ENCODE measurements at places on chromosomes 2 and 18.

DNA sequence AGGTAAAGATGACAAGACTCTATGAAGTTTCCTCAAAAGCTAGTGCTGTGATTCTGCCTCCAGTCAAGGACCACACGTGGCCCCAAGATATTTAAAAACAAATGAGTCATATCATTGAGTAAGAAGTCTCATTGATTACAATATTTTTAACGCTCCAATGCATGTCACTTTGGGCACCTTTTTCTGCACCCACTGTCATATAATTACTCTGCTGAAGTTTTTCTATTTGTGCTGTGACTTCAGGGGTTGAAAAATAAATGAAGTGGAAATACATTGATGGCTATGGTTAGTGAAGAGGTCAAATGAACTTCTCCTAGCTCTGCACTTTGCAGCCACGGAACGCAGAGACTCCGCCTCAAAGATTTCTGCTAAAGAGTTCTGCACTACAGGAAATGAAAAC, 344.3 kb upstream of the KYNU start:
- no peak for DNase-seq

DNA sequence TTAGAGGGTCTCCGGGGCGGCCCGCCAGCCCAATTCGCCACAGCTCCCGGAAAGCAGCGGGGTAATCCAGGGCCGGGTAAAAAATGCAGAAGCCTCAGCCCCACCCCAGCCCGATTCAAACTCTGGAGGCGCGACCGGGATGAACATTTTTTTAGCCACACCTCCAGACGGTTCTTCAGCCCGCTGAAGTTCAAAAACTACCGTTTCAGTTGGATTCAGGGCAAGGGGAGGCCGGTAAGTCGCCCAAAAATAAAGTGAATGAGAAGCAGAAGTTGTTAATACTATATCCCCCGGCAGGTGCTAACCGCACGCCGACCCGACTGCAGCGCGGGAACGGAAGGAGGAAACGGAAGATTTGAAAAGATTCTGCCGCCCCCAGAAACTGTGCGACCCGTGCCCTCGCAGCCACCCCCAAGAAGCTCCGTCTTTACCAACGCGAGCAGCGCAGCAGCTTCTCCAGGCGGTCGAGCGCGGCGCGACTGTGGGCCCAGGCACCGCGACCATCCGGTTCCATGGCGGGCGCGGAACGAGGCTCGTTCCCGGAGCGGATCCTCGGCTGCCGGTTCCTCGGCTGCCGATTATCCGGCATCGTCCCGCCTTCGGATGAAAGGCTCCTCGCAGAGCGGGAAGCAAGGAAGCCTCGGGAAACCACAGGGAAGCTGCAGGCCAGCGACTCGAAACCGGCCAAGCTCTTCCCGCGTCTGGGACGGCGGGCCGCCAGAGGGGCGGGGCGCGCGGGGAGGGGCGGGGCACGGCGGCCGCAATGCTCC, at the start of gene BARD1:
Gene BARD1 (minus strand): TSS at position 703 of the 770 bp plus-strand sequence. CDS start 114 bp downstream, at position 589.
- no peak for DNase-seq

GRCh38 chr2:43221124-43221762, 5.2 kb downstream of the ZFP36L2 start:
- no peak for DNase-seq

DNA sequence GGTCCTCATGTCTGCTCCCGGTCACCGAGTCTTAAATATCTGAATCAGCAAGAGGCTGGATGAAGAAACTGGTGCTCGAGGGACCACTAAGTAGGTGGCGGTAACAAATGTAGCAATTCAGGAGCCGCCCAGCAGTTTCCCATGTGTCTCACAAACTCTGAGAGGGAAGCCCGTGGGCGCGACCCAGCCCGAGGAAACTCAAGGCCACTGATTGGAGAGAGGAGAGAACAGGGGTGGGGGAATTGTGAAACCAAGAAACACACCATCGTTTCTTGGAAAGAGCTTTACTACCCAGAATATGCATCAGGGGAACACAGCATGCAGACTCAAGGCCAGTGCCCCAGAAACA, 10.8 kb downstream of the MLPH start:
- no peak for DNase-seq

All from cerebellum (tissue), 4 donors.